ENCODE measurements at places on chromosomes 12 and 14. TPM values are rescaled to one million over a fixed set of nuclear protein-coding genes. Genes with fewer than 3 reads are reported as not detected.

DNA sequence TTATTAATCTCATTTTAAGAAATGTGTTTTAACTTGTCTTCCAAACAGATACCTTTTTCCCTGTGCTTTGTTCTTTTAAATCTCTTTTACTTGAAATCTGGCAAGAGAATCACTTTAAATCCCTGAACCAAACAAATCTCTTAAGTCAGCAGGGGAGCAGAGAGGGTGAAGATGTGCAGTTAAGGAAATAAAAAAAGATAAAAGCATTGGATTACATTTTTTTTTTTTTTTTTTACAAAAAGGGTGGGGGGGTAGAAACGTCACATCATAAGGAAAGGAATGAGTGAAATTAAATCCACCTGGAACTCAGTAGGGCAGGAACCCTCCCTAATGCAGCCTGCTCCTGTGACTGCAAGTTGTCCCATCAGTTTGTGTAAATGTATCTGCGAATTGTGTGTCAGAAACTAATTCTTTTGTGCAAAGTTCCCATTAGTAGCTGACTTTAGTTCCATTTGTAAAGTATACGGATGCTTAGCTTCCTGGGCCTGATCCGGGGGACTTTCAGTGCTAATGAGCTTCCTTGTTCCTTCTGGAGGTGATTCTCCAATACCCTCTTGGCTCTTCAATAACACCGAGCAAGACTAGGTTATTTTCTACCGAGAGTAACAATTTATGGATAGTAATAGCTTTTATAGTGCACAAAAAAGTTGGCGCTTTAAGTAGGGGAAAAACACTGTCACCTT is 1.5 kb downstream of the TTC6 start:
- no peak for DNase-seq

The PA2G4 gene
- 232 TPM for total RNA-seq

The COX8C gene
- not detected for total RNA-seq

The BAZ2A gene
- 69.0 TPM for total RNA-seq

The EXOC3L4 gene
- total RNA-seq: 0.93 TPM

The SERPINA5 gene
- 4.3 TPM for total RNA-seq
